ENCODE measurements at places on chromosomes 1 and 21. TPM values are rescaled to one million over a fixed set of nuclear protein-coding genes. Genes with fewer than 3 reads are reported as not detected.

EFNA1 gene
- total RNA-seq, result 107 TPM

RBM11 gene
- not detected for total RNA-seq

XCL1 gene
- total RNA-seq, result not detected

GRCh38 chr1:29349871-29350491, 113.7 kb downstream of the PTPRU start:
- DNase-seq, result no peak

KRTAP12-3 gene
- not detected for total RNA-seq

TTC24 gene
- total RNA-seq, result not detected

Measured in endothelial cell of umbilical vein (primary cell).